ENCODE measurements at places on chromosomes 13 and 19.

DNA sequence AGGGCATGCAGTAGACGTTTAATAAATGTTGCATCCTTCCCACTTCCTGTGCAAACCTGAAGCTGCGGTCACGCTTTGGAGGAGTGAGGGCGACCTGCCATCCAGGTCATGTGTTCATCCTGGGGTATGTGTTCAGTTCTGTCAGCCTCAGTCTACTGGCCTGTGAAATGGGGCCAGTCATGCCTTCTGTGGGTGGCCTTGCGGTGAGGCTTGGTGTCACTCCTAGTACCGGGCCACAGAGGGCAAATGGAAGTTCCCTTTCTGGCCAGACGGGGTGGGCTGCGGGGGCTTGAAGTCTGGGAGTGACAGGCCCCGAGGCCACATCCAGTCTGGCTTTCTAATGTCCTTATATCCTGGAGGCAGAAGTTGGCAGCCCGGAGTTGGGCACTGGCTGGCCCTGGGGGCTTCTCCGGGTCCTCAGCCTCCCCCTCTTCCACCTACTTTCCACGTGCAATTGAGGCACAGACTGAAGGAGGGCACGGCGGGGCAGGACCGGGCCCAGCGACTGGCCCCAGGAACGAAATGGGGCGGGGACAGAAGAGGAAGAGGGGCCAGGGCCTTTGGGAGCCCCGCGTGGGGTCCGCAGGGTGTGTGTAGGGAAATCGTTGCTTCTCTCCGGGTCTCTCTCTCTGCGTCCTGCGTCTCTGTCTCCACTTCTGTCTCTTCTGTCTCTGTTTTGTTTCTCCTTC is 11.1 kb downstream of the PDE4A start:
- no peak for DNase-seq

DNA sequence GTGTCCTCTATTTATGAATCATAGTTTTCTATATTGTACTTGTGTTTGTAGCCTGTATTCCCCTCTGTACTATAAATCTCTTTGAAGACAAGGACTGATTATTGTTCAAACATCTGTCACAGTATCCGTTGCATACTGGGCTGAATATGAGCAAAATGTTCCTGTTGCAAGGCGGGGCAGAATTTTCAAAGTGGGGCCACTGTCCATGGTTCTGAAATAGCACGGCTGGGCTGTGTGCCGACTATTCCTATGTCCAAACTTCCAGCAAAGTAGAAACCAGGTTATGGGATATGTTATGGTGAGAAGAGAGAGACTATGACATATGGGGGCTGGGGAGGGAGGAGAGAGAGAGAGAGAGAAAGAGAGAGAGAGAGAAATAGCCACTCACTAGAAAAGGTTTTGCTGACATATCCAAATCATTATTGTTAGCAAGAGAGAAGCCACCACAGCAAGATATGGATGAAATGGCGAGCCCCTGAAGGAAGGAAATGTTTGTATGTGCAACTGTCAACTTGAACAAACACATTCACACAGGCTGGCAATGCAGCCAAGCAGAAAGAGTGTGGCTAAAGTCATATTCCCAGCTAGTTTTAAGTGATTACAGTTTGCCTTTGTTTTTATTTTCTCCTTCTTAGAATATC is 107.0 kb upstream of the GPR12 start:
- no peak for DNase-seq

GRCh38 chr19:51687791-51688670 is 5.1 kb upstream of the SPACA6 start:
- peak; percentile 3 for DNase-seq

- no peak for DNase-seq
Measured at GRCh38 chr13:77009011-77009410, 17.1 kb downstream of the CLN5 start.

- DNase-seq: no peak
Measured at GRCh38 chr13:25741796-25742195, 310.0 kb downstream of the SHISA2 start.

GRCh38 chr13:31184981-31185645 is 14.7 kb upstream of the B3GLCT start:
- DNase-seq: no peak

- DNase-seq: no peak
Measured at GRCh38 chr13:49527123-49527522, 31.4 kb downstream of the PHF11 start.

DNA sequence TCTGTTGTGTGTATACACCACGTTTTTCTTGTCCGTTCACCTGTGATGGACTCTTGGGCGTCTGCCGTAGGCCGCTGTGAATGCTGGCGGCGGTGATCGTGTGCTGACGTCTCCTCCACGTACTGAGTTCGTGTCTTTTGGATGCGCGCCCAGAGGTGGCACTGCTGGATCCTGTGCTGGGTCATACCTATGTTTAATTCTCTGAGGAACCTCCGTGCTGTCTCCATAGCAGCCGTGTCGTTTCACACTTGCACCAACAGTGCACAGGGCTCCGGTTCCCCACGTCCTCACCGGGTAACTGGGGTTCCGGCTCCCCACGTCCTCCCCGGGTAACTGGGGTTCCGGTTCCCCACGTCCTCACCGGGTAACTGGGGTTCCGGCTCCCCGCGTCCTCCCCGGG is 56.2 kb downstream of the ATP11A start:
- no peak for DNase-seq

GRCh38 chr19:30394481-30395151 is 22.4 kb downstream of the ZNF536 start:
- DNase-seq: no peak

GRCh38 chr19:33430674-33431277 is 57.3 kb downstream of the CEBPG start:
- peak; percentile 46 for DNase-seq

DNA sequence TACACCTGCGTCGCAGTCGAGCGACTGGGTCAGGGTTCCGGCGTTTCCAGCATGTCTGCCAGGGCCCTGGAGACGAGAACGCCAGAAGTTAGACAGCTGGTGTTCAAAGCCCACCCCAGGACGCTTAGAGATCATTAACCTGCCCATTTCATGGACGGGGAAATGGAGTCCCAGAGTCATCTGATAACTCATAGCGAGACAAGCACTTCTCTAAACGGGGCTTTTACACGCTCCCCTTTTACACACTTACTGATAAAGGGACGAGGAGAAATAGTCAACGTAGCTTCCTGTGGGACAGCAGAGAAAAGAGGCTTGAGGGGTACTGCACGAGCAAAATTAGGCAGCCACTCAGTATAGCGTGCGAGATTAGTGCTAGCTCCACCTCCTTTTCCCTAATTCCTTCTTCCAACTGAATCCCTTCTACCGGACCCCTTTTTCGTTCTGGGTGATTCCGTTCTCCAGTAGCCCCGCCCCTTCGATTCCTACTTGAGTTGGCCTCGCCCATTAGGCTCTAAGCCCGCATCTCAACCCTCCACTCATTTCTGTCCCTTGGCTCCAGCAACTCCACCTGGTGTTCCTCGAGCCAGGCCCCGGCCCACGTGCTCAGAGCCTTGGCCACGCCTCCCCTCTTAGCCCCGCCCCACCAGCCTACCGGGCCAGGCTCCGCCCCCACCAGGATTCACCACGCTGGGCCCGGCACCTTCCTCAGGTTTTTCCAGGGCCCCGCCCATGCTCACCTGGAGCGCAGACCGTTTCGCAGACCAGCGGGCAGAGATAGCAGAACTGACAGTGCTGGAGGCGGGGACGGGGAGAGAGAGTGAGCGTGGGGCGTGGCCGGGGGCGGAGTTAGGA is 3.7 kb downstream of the HRC start:
- DNase-seq: peak; percentile 81

DNA sequence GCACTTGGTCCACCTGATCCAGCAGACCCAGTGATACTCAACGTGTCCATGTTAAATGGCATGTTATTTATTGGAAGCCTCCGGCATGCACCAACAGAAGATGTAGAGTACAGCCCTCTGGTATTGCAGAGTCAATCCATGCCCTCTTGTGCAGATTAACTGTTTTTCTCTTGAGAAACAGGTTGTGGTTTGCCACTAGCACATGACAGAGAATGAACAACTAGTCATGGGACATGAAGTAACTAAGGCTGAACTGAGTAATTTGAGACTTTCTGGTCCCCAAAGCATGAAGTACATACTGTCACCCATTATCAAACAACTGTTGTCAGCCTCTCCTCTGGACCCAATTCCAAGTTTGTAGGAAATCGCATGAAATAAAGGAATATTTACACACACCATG is 3.2 kb downstream of the ZNF562 start:
- DNase-seq: no peak

DNA sequence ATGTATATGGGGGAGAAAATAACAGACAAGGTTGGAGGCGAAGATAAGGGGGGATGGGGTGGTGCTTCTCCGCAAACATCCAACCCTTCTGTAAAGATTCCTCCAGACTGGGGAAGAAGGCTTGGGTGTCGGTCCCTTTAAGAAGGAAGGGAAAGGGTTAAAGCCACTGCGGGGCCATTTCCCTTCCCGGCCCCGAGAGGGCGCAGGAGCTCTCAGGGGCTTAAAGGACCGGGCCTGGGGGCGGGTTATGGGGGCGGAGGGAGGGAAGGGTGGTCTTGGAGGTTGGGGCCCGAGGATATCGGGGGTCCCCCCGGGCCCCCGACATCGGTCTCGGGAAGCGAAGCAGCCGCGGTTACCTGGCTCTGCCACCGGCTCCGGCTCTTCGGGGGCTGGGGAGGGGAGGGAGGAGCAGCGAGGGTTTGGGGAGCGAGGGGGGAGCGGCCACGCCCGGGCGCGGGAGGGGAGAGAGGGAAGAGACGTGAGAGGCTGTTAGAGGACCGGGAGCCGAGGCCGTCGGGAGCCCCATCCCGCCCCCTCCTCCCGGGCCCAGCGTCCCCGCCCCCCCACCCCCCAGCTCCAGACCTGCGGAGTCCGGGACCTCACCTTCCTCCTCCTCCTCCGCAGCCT is 2.8 kb downstream of the TNNT1 start:
- peak; percentile 55 for DNase-seq

GRCh38 chr19:44549507-44549906 is 20.0 kb upstream of the CEACAM20 start:
- no peak for DNase-seq

- DNase-seq: no peak
Measured at GRCh38 chr13:26222520-26223046, 469 bp upstream of the RNF6 start.

GRCh38 chr13:74678308-74678965 is 544.2 kb upstream of the KLF12 start:
- no peak for DNase-seq

DNA sequence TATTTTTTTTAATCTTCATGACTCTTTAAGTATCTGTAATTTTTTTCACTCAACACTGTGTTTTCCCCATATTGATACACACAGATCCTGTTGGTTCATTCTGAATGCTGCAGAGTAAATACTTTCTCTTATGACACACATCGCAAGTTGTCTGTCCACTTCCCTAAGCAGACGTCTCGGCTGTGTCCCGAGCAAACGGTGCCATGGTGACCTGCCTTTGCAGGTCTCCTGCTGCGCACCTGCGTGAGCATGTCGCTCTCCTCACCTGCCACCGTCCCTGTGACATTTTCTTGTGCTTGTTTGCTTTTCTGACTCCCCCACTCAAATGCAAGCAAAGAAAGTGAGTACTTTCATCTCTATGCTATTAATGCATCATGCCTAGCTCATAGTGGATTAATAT is 57.8 kb downstream of the CCDC70 start:
- peak; percentile 16 for DNase-seq

DNA sequence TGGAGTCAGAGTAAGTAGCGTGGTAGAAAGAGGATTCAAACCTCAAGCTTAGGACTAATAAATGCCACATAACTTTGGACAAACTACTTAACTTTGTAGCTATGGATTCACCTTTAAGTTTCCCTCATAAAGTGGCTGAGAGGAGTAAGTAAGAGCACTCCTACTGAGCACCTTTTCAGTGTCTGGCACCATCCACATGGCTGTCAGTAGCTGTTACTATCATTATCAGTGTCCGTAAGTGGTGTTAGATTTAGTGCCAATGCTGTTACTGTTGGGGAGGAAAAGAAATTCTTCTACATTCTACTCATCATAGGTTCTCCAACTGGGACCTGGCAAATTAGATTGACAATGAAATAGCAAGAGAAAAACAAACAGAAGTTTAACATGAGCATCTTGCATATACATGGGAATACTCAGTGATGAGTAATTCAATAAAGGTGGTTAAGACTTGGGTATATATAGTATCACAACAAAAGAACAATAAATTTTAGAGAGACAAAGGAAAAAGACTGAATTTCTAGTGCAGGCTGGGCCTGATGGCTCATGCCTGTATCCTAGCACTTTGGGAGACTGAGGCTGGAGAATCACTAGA is 165.6 kb upstream of the NBEA start:
- DNase-seq: no peak

DNA sequence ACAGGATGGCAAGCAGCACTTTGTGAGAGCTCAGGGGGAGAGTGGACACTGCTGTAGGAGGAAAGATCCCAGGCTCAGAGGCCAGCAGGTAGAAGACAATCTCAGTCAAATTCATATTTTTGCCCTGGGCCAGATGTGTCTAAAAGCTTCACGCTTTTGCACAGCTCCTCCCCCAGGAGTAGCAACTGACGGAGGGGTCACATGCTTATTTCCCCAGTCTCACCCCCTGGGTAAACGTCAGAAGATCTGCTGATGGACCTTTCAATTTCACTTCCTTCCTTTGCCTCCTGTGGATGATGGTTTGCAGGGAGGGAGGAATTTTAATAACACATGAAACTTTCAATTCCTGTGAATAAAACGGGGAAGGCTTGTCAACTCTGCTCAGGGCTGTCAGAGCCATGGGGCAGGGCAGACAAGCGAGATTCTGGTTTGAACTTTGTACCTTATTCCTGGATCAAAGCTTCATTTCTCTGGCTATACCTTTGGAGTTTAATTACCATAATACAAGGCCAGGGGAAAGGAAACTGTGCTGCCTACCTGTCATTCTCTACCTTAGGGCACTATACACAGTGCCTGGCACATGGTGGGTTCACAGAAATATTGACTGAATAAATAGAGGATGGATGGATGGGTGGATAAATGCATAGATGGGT is 41.0 kb downstream of the POU4F1 start:
- no peak for DNase-seq

DNA sequence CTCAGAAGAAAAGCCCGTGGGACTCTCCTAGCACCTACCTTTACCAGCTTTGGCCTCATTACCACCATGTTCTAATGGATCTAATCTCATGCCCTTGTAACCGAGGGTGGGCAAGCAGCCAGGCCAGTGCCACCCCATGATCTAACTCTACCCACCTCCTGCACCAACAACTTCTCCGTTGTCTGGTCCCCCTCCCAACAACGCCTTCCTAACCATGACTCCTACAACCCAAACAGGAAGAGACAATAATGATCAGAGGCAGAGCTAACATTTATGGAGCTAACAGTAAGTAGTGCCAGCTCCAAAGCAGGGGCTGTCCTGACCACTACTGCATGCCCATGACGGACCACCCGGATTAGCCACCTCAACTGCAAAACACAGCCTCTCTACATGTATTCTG is 3.5 kb downstream of the USP12 start:
- DNase-seq: no peak

- DNase-seq: peak; percentile 73
Measured at GRCh38 chr19:18205200-18205892, 1.5 kb upstream of the RAB3A start.

GRCh38 chr13:79812070-79812850 is 331.3 kb downstream of the NDFIP2 start:
- DNase-seq: no peak

DNA sequence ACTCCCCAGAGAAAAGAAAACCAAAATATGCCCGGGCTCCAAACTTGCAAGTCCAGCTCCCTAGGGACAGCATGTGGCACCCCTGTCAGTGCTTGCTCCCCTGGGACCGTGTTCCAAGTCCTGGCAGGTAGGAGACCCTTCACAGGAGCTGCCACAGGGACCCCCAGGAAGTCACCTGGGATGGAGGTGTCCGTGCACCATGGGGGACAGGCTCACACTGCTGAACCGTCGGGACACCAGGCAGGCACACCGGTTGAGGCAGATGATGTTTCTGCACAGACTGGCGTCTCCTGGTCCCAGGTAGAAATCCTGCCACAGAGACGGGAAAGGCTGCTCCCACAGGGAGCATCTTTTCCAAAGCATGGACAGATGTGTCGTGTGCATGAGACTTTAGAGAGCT is 11.7 kb upstream of the PROZ start:
- no peak for DNase-seq
